ENCODE measurements at places on chromosomes 2 and 18.

DNA sequence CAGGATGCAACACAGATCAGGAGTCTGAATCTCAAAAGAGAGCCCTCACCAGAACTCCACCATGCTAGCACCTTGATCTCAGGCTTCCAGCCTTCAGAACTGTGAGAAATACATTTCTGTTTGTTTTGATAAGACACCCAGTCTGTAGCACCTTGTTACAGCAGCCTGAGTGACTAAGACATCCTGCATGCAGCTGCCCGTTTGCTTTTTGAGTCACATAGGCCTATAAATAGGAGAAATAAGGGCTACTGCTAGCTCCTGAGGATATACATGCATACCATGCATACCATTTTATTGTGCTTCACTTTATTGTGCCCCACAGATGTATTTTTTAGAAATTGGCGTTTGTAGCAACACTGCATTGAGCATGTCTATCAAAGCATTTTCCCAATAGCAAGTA is 337.8 kb downstream of the CDH2 start:
- DNase-seq: no peak

- no peak for DNase-seq
Measured at GRCh38 chr2:168245074-168245825, 2.1 kb downstream of the STK39 start.

GRCh38 chr2:171342067-171342413 is 91.8 kb downstream of the METTL8 start:
- DNase-seq: no peak

DNA sequence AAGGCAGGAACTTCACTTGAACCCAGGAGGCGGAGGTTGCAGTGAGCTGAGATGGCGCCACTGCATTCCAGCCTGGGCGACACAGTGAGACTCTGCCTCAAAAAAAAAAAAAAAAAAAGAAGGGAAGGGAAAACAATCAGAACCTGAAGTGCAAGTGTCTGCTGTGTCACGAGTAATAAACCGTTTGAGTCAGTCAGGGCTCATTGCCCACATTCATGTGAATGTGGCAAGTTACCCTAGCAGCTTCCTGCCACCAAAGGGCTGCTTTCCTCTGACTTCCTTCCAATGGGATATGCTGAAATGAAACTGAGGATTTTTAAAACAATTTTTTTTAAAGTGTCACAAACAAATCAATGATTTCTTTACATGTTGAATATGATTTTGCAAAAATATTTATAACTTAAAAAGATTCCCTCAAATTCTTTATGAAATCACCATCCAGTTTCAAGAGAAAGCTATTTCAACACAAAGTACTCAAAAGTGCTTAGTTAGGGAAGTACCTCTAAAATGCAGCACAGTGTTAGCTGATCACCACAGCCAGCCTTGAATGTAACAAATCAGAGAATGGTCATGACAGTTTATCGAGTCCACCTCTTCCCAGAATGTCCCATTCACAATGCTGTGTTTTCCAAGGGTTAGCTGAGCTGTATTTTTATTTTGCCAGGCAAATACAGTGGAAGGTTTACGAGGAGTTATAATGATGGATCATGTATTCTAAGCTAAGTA is 36.4 kb downstream of the WDSUB1 start:
- DNase-seq: no peak

- DNase-seq: no peak
Measured at GRCh38 chr2:214395040-214395439, 15.8 kb upstream of the VWC2L start.
